Caki2 (cell line): ENCODE measurements at places on chromosomes 12 and 14. TPM values are rescaled to one million over a fixed set of nuclear protein-coding genes. Genes with fewer than 3 reads are reported as not detected.

Gene DIABLO
- 93.5 and 116 TPM in 2 replicates for total RNA-seq

Gene ZDHHC22
- 0.03 TPM in 1 of 2 replicates, not detected in the other for total RNA-seq

Gene OTX2
- not detected in 2 replicates for total RNA-seq

Gene MUCL1
- total RNA-seq: not detected in 2 replicates

Gene COCH
- total RNA-seq: 2.2 and 2.7 TPM in 2 replicates

Gene KLRD1
- not detected in 2 replicates for total RNA-seq

Gene KRT84
- not detected in 2 replicates for total RNA-seq

Gene PTHLH
- 3.9 and 8.3 TPM in 2 replicates for total RNA-seq

Gene PGF
- 0.71 and 4.5 TPM in 2 replicates for total RNA-seq

Gene FOXN4
- total RNA-seq: not detected in 2 replicates

Gene DCN
- not detected in 2 replicates for total RNA-seq
